ENCODE measurements at places on chromosomes 16 and 17.

DNA sequence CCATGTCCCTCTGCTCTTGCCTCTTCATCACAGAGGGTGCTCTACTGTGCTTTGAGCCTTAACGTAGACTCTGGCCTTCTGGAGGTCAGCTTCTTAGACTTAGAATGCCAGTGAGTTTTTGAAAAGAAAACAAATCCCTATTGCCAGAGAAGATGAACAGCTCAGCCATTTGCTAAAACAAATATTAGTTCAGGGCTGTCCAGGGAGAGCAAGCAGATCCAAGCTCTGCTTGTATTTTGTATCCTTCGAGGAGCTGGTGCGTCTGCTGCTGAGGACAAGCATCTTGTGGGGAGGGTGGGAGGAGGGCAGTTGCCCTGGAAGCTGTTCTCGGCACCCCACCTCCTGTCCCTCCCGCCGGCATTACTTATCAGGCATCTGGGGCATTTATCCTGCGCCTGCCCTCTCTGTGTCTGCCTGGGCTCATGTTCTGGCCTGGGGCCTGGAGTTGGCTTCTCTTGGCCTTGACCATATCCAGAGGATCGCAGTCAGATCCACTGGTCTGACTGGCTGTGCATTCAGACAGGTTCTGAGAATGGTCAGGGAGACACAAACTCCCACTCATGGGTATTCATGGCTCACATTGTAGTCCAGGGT, 173.1 kb upstream of the NLRP1 start:
- DNase-seq = no peak

- DNase-seq = no peak
Observed at GRCh38 chr16:52466994-52467393, 79.9 kb downstream of the TOX3 start.

DNA sequence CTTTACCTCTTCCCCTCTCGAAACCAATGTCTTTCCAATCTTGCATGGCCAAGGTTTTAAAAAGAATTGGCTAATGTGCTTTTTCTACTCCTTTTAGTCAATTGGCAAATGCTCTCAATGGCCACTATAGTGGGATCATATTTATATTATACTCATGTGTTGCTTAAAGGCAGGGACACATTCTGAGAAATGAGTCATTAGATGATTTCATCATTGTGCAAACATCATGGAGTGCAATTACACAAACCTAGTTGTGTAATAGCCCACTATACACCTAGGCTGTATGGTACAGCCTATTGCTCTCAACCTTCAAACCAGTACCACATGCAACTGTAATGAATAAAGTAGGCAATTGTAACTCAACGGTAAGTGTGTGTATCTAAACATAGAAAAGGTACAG, 180.9 kb downstream of the HS3ST3A1 start:
- DNase-seq = peak; percentile 79

DNA sequence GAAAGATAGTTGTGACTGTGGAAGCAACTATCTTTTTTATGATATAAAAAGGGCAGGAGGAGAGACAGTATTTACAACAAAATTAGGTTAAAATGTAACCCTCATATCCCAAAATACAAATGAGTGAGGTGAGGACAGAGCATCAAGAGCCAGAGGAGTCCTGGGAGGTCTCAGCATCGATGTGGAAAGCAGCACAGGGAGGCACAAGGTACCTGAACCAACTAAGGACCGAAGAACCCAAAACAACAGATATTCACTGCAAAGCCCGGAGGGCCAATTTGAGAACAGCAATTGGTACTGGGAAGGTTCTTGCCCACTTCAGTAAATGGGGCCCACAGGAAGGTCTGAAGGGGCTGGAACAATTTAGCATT, 37.6 kb downstream of the CMC2 start:
- DNase-seq = no peak

DNA sequence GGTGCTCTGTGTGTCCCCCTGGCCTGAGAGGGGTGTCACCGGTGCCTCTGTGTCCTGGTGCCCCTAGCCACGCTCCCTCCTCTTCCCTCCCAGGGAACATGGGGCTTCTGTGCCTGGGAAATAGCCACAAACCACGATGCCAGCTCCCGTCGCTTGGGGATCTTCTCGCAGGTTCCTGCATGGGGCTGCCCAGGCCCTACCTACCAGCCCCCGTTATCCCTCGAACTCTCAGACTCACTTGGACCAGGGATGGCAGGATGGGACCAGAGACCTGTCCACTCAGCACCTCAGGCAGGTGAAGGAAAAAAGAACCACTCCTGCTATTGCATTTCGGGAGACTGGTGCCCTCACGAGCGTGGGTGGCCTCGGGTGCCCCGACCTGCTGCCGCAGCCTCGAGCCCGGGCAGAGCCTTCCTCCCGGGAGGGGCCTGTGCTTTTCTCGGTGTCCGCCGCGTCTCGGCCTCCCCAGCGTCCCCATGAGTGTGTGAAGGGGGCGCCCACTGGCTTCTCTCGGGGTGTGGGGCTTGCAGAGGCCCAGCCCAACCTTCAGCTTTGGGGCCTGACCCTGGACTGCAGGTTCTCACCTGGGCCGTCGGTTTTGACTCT, 41.0 kb upstream of the GNG13 start:
- DNase-seq = no peak

Data from OCI-M1 (cell line).